Cardiac ventricle fibroblast (primary cell): ENCODE measurements at places on chromosomes 6 and 20. TPM values are rescaled to one million over a fixed set of nuclear protein-coding genes. Genes with fewer than 3 reads are reported as not detected.

Gene MDFI
- total RNA-seq: 2.9 and 3.1 TPM in 2 replicates

Gene CFAP61
- total RNA-seq: not detected in 2 replicates

Gene CST2
- not detected in 2 replicates for total RNA-seq

Gene PRL
- not detected in 2 replicates for total RNA-seq

Gene SLC13A3
- 2.5 and 3.4 TPM in 2 replicates for total RNA-seq

Gene FAM50B
- total RNA-seq: 8.5 and 13.6 TPM in 2 replicates

Gene PCK1
- total RNA-seq: 0.15 TPM in 1 of 2 replicates, not detected in the other

Gene FAM83B
- total RNA-seq: not detected in 2 replicates

Gene C20orf173
- not detected in 2 replicates for total RNA-seq

Gene KCNK17
- not detected in 2 replicates for total RNA-seq

Gene CENPB
- total RNA-seq: 54.4 and 55.2 TPM in 2 replicates

Gene GFOD1
- total RNA-seq: 4.2 TPM in 2 replicates

Gene SPO11
- total RNA-seq: not detected in 2 replicates

Gene BTBD3
- 20.5 and 23.5 TPM in 2 replicates for total RNA-seq

Gene SSTR4
- not detected in 2 replicates for total RNA-seq

Gene PTCRA
- total RNA-seq: not detected in 2 replicates

Gene ADGRG6
- 0.06 and 0.54 TPM in 2 replicates for total RNA-seq

Gene RIMS1
- not detected in 2 replicates for total RNA-seq

Gene SMOC2
- 1.5 and 2.9 TPM in 2 replicates for total RNA-seq

Gene PRSS35
- 0.56 and 0.83 TPM in 2 replicates for total RNA-seq

Gene EYS
- not detected in 2 replicates for total RNA-seq

Gene SLC22A23
- 11.0 and 11.8 TPM in 2 replicates for total RNA-seq

Gene FHL5
- 0.06 and 0.20 TPM in 2 replicates for total RNA-seq

Gene TGM3
- total RNA-seq: not detected in 2 replicates

Gene VSX1
- not detected in 2 replicates for total RNA-seq

Gene CAP2
- 0.49 and 1.2 TPM in 2 replicates for total RNA-seq

Gene TMEM244
- total RNA-seq: not detected in 2 replicates

Gene ALDH8A1
- total RNA-seq: 0.59 TPM in 1 of 2 replicates, not detected in the other

Gene PRPF6
- total RNA-seq: 52.2 and 56.1 TPM in 2 replicates

Gene NOTCH4
- total RNA-seq: 3.9 and 5.3 TPM in 2 replicates

Gene COL10A1
- not detected in 2 replicates for total RNA-seq

Gene DOP1A
- total RNA-seq: 6.6 and 23.8 TPM in 2 replicates

Gene GFRA4
- not detected in 2 replicates for total RNA-seq

Gene E2F1
- 1.3 and 2.6 TPM in 2 replicates for total RNA-seq

Gene ADAM33
- 14.1 and 14.8 TPM in 2 replicates for total RNA-seq

Gene VGLL2
- total RNA-seq: not detected in 2 replicates

Gene KCNK16
- total RNA-seq: not detected in 2 replicates

Gene KCNK15
- total RNA-seq: 2.3 and 2.5 TPM in 2 replicates

Gene WFDC12
- not detected in 2 replicates for total RNA-seq

Gene SLX4IP
- 3.6 and 4.7 TPM in 2 replicates for total RNA-seq

Gene CDH26
- total RNA-seq: 0.24 and 0.31 TPM in 2 replicates

Gene BMP6
- 4.9 and 8.8 TPM in 2 replicates for total RNA-seq

Gene TSHZ2
- 14.0 and 16.7 TPM in 2 replicates for total RNA-seq

Gene SPATS1
- total RNA-seq: not detected in 2 replicates

Gene TAGAP
- total RNA-seq: not detected in 2 replicates

Gene SGK2
- total RNA-seq: 0.69 and 0.93 TPM in 2 replicates

Gene SIRPB2
- total RNA-seq: not detected in 2 replicates

Gene KIF16B
- total RNA-seq: 5.6 and 7.1 TPM in 2 replicates

Gene E2F3
- 9.1 and 10.2 TPM in 2 replicates for total RNA-seq

Gene DCBLD1
- 8.6 and 13.5 TPM in 2 replicates for total RNA-seq

Gene PPP1R18
- 51.2 and 57.3 TPM in 2 replicates for total RNA-seq

Gene PNPLA1
- total RNA-seq: not detected in 2 replicates

Gene ENPP5
- total RNA-seq: 0.39 and 1.3 TPM in 2 replicates

Gene GMPR
- total RNA-seq: 1.8 and 4.4 TPM in 2 replicates

Gene SLC26A8
- total RNA-seq: 0.06 TPM in 1 of 2 replicates, not detected in the other

Gene SLC16A10
- not detected in 2 replicates for total RNA-seq

Gene LRRC73
- 0.15 and 0.44 TPM in 2 replicates for total RNA-seq
